ENCODE measurements at places on chromosomes 1 and 21. TPM values are rescaled to one million over a fixed set of nuclear protein-coding genes. Genes with fewer than 3 reads are reported as not detected.

The TRIM33 gene
- total RNA-seq = 34.2 TPM

The PLEKHG5 gene
- 1.7 TPM for total RNA-seq

The TFF2 gene
- total RNA-seq = not detected

The IL19 gene
- not detected for total RNA-seq

The HECTD3 gene
- total RNA-seq = 16.9 TPM

The KLHDC9 gene
- not detected for total RNA-seq

The SLC44A5 gene
- 0.11 TPM for total RNA-seq

The DNAJB4 gene
- total RNA-seq = 12.0 TPM

The BNIPL gene
- 1.4 TPM for total RNA-seq

The RXFP4 gene
- total RNA-seq = not detected

The CD48 gene
- 379 TPM for total RNA-seq

The CHI3L1 gene
- not detected for total RNA-seq

The LCE3E gene
- total RNA-seq = not detected

The FGR gene
- total RNA-seq = 0.51 TPM

The NBPF6 gene
- total RNA-seq = not detected

The OR10Z1 gene
- total RNA-seq = not detected

The CYB5RL gene
- total RNA-seq = 12.6 TPM

The PGBD5 gene
- not detected for total RNA-seq

The EVI5 gene
- 25.7 TPM for total RNA-seq

The G0S2 gene
- total RNA-seq = 5.7 TPM

The HMGCS2 gene
- total RNA-seq = not detected

The GSTM5 gene
- 0.49 TPM for total RNA-seq

The PLPPR4 gene
- not detected for total RNA-seq

The MAP10 gene
- total RNA-seq = 1.5 TPM

The C1orf210 gene
- total RNA-seq = not detected

The RXRG gene
- total RNA-seq = not detected

The CATSPERE gene
- 0.20 TPM for total RNA-seq

The B4GALT3 gene
- total RNA-seq = 39.9 TPM

The IL10 gene
- total RNA-seq = 0.32 TPM

The OVAAL gene
- not detected for total RNA-seq

The SYPL2 gene
- total RNA-seq = not detected

The IGSF3 gene
- 0.72 TPM for total RNA-seq

The MIXL1 gene
- 0.16 TPM for total RNA-seq

The CCDC185 gene
- not detected for total RNA-seq

The BRDT gene
- total RNA-seq = not detected

The HEYL gene
- total RNA-seq = 0.07 TPM

The FAM72C gene
- total RNA-seq = 21.4 TPM

Data from activated CD8-positive, alpha-beta T cell treated with anti-CD3 and anti-CD28 coated beads for 36 hours (primary cell).